ENCODE measurements at places on chromosomes 4 and X. TPM values are rescaled to one million over a fixed set of nuclear protein-coding genes. Genes with fewer than 3 reads are reported as not detected.

Gene RTL9
- not detected for total RNA-seq

Gene VCX
- not detected for total RNA-seq

Gene ZCCHC18
- total RNA-seq, result 1.6 TPM

DNA sequence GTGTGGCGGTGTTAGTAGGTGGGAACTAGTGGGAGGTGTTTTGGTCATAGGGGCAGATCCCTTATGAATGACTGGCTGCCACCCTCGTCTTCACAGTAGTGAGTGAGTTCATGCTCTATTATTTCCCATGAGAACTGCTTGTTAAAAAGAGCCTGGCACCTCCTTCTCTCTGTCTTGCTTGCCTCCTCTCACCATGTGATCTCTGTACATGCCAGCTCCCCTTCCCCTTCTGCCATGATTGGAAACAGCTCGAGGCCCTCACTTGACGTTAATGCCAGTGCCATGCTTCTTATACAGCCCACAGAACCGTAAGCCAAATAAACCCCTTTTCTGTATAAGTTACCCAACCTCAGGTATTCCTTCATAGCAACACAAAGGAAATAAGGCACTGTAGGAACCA is 21.7 kb downstream of the PNMA6F start:
- H3K4me1 ChIP-seq, result no peaks in the 10 kb centered on the region
- no peaks in the 10 kb centered on the region for H3K27me3 ChIP-seq
- no peak for DNase-seq
- H3K27ac ChIP-seq, result no peak overlapping the region

- no peak overlapping the region for H3K4me3 ChIP-seq
- H3K27ac ChIP-seq, result no peak overlapping the region
- no peaks in the 10 kb centered on the region for H3K36me3 ChIP-seq
Measured at GRCh38 chr4:73662709-73663546, 42.7 kb upstream of the RASSF6 start.

DNA sequence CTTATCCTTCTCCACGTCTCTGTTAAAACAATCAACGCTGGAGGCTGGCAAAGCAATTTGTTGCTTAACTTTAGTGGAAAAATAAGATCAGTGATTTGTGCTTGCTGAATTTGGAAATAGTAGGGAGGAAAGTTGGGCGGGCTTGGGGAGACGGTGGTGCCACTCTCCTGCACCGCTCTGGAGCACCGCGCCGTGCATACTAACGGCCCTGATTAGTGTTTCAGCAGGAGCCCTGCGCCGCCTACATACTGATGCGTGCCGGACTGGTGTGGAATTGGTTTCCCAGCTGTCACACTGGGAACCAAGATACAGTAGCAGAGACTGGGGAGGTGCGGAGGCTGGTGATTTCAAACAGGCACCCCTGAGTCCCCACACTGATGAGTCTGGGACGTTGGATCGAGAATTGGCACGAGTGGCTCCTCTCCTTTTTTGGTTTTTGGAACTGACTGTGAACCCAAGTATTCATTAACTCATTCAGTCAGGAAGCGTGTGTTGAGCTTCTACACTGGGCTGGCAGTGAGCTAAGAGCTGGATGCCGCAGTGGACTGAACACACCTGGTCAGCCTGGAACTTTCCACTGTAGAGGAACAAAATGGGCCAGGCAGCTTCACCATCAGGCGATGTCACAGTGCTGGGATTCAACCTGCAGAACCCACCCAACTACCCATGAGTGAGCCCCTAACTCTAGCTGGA is 29.0 kb upstream of the PSAPL1 start:
- no peak overlapping the region for H3K27ac ChIP-seq
- H3K27me3 ChIP-seq, result no peaks in the 10 kb centered on the region
- no peaks in the 10 kb centered on the region for H3K36me3 ChIP-seq
- no peaks in the 10 kb centered on the region for H3K4me1 ChIP-seq
- no peak overlapping the region for H3K4me3 ChIP-seq
